SK-N-SH treated with all-trans-retinoic acid at 6 μM for 48 hours (cell line): ENCODE measurements at places on chromosomes 1 and 21.

DNA sequence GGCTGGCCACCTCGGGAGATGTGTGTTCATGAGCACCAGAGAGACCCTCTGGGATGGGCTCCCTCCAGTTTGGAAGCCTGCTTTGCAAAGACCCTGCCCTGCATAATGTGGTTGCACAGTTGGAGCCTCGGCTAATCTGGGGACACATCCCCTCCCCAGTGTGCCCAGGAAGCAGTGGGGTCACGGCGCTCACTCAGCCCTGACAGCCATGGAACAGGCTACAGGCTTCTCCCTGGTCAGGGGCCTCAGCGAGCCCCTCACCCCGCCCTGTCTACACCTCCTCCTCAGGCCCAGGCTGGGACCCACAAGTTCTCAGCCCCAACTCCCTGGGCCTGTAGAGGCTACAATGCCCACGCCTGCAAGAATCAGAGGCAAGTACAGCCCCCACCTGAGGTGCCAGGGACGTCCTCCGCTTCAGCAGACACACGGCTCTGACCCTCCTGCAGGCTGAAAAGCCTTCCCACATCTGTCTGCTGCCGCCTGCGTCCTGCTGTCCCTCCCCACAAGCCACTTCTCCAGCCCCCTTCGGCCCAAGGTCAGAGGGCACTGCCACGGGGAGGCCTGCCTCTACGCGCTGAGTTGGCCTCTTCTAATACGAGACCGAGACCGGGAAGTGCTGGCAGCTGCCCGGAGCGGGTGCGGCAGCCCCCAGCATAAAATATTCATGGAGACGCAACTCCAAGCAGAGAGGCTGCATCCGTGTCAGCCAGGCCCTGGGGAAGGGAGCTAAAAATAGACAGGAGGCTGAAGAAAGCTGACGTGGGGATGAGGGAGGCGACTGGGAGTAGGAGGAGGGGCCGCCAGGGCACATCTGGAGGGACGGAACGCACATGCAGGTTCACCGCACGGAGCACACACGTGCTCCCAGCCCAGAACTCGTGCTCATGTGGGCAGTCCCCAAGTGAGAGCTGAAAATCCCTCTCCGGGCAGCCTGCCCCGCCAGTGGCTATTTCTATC, 15.2 kb upstream of the GPR153 start:
- ATAC-seq = no peak

DNA sequence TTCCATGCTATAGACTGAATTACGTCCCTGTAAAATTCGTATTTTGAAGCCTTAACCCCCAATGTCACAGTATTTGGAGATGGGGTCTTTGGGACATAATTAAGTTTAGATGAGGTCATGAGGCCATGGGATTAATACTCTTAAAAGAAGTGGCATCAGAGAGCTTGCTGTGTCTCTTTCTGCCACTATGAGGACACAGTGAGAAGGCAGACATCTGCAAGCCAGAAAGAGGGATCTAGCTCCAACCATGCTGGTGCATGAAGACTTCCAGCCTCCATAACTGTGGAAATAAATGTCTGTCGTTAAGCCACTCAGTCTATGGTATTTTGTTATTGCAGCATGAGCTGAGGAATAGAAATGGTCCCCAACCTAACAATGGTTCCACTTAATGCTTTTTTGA, 99.0 kb downstream of the LTN1 start:
- no peak for ATAC-seq

- peak; percentile 78 for ATAC-seq
These were observed 62.9 kb downstream of the TEX35 start for GRCh38 chr1:178575611-178576361.

DNA sequence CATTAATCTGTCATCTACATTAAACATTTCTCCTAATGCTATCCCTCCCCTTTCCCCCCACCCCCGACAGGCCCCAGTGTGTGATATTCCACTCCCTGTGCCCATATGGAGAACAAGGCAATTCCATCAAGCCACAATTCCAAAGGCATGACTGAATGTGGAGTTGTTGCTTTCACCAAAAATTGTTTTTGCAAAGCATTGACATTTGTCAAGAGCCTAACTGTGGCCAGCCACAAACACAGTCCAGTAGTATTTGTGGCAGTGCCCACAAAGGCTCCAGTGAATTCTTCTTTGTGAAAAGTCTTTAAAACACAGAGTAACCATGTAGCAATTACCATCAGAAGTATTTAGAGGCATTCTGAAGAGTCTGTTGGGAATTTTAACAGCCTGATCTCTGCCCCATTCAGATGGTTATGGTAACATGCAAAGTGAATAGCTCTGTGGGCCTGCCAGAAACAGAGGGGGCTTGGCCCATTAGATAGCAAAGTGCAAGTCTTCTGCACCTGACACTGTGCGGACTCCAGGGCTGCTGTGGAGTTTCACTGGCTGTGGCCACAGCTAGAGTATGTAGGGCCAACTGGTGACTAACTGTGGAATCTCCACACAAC, 11.6 kb upstream of the LRRC53 start:
- no peak for ATAC-seq

DNA sequence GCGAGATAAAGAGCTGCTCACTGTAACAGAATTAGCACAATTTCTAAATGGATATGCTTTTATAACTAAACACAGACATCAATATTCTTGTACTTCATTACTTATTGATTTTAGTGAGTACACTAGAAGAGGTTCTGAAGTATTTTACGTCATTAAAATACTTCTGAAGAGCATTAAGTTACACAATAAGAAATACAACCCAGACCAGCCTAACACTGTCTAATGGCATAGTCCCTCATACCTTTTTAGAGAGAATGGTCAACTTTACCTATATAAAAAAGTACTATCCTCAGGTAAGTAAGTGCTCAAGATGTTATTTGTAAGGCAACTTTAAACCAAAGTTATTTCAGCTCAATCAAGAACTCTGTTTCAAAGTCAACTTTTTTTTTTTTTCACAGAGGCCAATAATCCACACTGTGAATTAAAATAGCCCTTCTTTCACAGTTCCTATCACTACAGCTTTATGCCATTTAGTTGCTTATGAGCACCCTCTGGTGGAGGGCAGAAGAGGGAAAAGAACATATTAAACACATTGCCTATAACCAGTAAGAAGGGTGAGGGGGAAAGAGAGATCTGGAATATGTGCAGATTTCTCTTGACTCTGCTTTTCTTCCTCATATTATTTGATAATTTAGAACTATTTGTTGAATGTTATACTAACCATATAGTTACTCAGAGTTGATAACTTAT, 182.1 kb upstream of the DMRTA2 start:
- peak; percentile 55 for ATAC-seq

- no peak for ATAC-seq
These were observed 3.4 kb upstream of the ETS2 start for GRCh38 chr21:38802050-38803026.

- peak; percentile 29 for ATAC-seq
These were observed 61.3 kb downstream of the SLC66A1 start for GRCh38 chr1:19373211-19374082.

- ATAC-seq = no peak
These were observed 7.5 kb upstream of the GJA8 start for GRCh38 chr1:147895123-147895522.

DNA sequence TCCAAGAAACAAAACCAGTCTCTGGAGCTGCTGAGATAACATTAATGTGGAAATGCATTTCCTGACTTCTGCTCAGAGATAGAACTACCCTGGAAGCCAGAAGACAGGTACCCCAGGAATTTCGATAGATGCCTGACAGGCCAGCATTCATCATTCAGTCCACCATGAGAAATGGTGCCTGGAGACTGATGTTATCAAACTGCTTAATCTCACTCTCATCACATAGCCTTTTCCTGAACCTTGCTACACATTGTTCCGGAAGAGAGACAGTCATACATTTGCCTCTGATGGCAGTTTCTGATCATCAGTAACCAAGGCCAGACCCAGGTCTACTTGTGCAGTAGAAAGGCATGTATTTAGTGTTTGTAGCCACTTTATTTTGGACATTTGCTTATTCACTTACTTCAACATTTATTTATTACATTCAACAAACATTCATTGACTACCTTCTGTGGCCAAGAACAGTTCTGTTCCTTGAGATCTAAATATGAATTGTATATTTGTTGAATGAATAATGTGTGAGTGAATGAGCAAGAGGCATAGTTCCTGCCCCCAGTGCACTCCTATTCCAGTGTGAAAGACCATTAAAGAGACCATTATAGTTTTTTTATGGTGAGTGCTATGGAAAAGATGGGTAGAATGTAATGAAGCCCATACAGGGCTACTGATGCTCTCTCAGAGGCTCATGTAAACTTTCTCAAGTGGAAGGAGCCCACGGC, 485.7 kb downstream of the NUF2 start:
- no peak for ATAC-seq

GRCh38 chr1:207007352-207008033, 25.1 kb downstream of the C1orf116 start:
- ATAC-seq = peak; percentile 86

- ATAC-seq = no peak
These were observed 202.6 kb downstream of the PTPRC start for GRCh38 chr1:198841477-198841876.

DNA sequence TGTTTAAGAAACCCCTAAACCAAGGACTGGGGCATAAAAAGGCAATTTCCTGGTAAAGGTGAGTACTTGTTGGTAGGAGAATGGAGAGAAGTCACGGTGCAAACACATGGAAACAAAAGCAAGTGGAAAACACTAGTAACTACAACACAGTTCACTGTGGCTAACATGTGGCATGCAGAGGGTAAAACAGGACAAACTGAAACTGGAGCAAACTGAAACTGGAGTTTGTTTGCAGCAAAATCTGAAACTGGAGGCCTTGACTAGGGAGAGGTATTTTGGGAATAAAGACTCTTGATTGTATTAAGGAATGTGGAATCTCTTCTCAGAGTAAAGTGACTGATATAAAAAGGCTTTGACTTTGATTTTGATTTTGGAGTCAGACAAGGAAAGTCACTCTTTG, 376.3 kb upstream of the PRMT6 start:
- ATAC-seq = no peak

- peak; percentile 75 for ATAC-seq
These were observed 134.5 kb downstream of the LIPI start for GRCh38 chr21:14076143-14076806.

DNA sequence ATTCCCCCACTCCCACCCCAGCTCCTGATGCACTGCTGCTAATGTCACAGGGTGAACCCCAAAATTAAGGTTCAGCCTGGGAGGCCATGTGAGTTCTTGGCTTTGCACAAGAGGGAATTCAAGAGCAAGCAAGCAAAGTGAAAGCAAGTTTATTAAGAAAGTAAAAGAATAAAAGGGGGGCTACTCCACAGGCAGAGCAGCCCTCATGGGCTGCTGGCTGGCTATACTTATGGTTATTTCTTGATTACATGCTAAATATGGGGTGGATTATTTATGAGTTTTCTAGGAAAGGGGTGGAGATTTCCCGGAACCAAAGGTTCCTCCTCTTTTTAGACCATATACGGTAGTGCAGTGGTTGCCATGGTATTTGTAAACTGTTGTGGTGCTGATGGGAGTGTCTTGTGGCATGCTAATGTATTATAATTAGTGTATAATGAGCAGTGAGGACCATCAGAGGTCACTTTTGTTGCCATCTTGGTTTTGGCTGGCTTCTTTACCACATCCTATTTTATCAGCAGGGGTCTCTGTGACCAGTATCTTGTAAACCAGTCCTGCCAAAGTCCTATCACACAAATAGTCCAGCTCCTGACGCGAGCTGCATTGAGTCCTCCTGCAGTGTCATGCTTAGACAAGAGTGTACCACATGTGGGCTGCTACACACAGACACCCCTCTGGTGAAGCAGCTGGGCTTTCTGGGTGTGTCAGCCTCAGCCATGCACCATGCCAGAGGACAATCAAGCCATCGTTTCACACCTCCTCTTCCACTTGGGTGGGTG, 46.4 kb upstream of the CSF1 start:
- ATAC-seq = peak; percentile 74

DNA sequence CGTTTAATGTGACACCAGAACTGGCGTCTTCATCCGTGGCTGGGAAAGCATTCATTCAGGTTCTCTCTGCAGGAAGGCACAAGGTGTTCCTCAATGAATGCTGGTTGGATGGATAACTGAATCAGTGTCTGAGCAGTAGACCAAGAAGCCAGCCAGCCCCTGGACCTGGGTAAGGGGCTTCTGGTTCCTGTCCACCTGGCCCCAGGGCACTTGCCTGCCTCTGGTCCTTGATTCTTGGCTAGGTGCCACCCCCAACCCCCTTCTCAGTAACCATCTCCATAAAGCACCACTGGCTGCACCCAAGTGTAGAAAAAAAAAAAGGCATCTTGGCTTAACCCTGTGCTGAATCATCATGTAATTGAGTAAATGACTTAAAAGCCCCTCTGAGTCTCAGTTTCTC, 59.1 kb downstream of the KCND3 start:
- no peak for ATAC-seq

DNA sequence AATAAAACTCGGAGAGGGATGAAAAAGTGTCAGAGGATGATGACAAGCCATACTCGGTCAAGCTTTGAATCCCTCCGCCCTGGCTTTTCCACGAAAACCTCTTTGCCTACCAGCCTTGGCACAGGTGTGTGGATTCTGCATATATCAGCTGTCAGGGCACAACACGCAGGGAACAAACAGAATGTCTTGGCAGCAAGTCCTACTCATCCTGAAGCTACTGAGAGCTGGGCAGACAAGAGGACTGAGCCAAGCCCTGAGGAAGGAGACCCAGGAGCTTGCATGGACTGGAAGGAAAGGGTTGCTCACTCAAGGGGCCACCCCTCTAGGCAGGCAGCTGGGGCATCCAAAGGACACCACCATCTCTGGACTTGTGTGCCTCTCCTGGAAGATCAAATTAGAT, 132.4 kb downstream of the HMGB4 start:
- ATAC-seq = no peak

DNA sequence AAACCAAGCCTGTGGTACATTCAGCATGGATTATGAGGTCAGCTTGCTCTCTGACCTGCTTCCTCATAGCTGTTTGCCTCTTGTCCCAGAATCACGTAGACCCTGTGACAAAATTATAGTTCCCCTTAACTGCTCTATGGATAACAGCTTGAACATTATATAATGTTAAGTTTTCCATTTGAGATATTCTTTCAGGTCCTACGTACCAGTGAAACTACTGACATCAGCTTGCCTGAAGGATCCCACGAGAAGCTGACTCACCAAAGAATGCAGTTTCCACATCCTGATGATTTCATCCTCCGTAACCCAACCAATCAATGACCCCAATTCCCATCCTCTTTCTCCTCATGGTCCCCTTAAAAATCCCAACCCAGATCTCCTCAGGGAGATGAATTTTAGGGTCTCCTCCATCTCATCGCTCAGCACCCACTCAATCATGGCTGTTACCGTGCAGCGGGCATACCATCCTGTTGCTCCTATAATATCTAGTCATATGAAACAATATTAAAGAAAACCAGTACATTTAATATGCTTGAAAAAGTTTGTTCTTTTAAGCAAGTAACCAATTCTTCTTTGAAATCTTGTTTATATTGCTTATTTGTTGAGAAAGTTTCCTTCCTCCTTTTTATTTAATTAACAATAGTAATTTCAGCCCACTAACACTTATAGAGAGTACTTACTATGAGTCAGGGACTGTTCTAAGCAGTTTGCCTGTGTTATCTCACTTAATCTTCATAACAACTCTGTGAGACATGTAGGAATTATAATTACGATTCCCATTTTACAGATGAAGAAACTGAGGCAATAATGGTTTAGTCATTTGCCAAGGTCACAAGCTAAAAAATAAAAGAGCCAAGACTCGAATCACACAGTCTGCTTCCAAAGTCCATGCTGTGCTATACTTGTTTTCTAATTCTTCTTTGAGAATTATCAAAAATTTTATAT, 27.4 kb downstream of the CHML start:
- peak; percentile 60 for ATAC-seq

- no peak for ATAC-seq
These were observed 935 bp upstream of the YIPF1 start for GRCh38 chr1:53890522-53890941.
